ENCODE measurements at places on chromosomes 7 and 10. TPM values are rescaled to one million over a fixed set of nuclear protein-coding genes. Genes with fewer than 3 reads are reported as not detected.

- DNase-seq, result no peak
These were observed 195.0 kb upstream of the PRPS1L1 start for GRCh38 chr7:18222636-18223035.

DNA sequence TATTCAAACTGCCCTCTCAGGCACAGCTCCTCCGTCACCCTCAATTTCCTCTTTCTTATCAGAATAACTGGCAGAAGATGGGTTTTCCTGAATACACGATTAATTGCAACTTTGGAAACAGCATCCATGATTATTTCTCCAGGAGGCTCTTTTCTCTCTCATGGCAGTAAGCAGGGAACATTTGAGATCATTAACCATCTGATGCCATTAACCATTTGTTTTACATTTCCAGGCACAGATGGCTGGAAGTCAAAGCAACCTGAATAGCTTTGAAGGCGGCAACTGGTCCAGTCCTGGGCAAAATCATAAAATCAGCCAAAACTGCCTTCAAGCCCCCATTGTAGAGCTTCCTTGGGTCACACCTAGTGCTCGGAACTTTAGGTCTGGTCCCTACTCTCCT, 289.5 kb upstream of the AOAH start:
- no peak for DNase-seq

GRCh38 chr10:123858907-123859652, 32.5 kb downstream of the CPXM2 start:
- DNase-seq, result no peak

Gene GJD4
- not detected for total RNA-seq

DNA sequence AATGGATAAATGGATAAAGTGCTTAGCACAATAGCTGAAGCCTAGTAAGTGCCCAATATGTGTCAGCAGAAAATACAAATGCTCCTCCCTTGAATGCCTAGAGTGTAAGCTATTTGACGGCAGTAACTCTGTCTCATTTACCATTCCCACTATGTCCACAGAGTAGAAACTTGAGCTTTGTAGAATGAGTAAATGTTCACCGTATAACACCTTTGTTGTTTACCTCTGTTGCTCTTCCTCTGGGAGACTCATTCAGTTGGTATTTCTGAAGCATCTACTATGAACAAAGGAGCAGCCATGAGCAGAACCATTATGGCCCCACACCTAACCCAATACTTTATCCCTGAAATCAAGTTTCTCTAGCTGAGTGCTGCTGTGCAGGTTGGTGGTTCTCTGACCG, 8.4 kb upstream of the SLC16A12 start:
- DNase-seq, result no peak

Gene EVX1
- total RNA-seq, result not detected

Gene CNPY1
- total RNA-seq, result not detected

GRCh38 chr7:41039386-41039953, 663.4 kb downstream of the INHBA start:
- DNase-seq, result peak; percentile 17

Gene AS3MT
- total RNA-seq, result 10.4 TPM

- no peak for DNase-seq
These were observed 139.4 kb downstream of the TACC2 start for GRCh38 chr10:122128357-122128756.

Gene INHBA
- total RNA-seq, result 2.7 TPM

Gene SMC3
- 89.8 TPM for total RNA-seq

DNA sequence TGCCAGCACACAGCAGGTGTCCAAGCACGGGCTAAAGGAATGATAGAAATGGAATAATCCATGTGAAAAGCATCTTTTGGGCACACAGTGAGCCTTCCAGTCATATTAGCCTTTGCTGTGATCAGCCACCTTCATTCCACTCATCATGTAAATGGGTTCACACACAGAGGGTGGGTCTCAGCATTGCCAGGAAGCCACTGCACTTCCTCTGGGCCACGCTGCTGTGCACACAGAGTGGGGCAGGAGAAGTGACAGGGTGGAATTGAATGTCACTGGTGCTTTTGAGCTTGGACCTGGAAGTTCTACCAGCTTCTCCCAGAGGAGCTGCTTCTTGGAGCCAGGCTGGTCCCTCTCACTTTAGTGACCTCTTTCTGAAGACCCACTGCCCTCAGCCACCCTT, 203.5 kb downstream of the USP6NL start:
- DNase-seq, result no peak

Gene HTR7
- total RNA-seq, result 26.9 TPM

DNA sequence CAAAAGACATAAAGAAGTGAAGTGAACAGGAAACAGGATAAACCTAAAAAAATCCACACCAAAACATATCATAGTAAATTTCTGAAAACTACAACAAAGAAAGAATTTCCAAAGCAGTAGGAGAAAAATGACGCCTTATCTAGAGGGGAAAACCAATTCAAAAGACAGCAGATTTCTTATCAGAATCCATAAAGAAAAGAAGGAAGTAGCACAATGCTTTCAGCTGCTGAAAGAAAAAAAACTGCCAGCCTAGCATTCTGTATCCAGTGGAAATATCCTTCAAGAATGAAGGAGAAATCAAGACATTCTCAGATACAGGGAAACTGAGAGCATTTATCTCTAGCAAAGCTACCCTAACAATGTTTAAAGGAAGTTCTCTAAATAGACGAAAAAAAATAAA, 37.8 kb downstream of the PDLIM1 start:
- no peak for DNase-seq

Gene HOXA5
- total RNA-seq, result not detected

- DNase-seq, result no peak
These were observed 61.0 kb downstream of the CREB3L2 start for GRCh38 chr7:137940656-137941518.

- no peak for DNase-seq
These were observed 82.1 kb upstream of the PRPS1L1 start for GRCh38 chr7:18109762-18110161.

All from H1 (cell line).